Stomach (tissue), 19 donors: ENCODE measurements at places on chromosomes 6 and 20. TPM values are rescaled to one million over a fixed set of nuclear protein-coding genes. Genes with fewer than 3 reads are reported as not detected.

DNA sequence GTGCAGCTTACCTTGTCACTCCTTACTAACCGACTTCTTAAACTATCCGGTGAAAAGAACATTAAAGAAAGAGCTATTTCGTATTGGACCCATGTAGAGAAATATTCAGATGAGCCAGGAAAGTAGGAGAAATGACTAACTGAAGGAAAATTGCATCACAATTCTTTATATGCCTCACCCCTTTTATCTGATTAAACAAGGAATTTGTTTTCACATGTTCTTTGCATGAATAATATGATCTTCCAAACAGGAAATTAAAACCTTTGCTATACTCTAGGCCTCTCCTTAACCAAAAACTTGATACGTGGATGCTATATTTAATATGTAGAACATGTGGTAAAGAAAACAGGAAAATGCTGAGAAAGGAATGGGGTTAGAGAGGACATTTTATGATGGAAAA lies 41.9 kb upstream of the LRRC1 start:
- H3K36me3 ChIP-seq, result no peaks in the 10 kb centered on the region
- no peaks in the 10 kb centered on the region for H3K4me1 ChIP-seq
- no peak overlapping the region for H3K4me3 ChIP-seq
- no peak overlapping the region for H3K27ac ChIP-seq
- H3K27me3 ChIP-seq, result no peaks in the 10 kb centered on the region

- no peaks in the 10 kb centered on the region for H3K4me1 ChIP-seq
- peak; percentile 13 for DNase-seq
- no peak overlapping the region for H3K27ac ChIP-seq
These were observed 62.8 kb downstream of the STK35 start for GRCh38 chr20:2164421-2164820.

DNA sequence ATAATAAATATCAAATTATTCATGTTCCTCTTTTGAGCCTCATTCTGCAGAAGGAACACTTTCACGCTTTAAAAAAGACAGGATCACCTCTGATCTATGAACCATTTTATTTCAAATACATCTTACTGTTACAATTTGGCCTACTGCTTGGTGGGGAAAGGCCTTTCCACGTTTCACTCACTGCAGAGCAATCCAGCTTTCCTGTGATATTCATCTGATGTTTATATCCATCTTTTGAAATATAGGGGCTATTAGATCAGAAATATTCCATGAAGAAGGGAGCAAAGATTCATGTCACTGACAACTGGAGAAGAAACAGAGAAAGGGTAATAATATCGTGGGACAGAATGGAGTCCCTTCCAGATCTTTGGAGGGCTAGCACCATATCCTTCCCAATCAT lies 262.9 kb downstream of the ADGB start:
- H3K36me3 ChIP-seq, result no peaks in the 10 kb centered on the region
- H3K4me3 ChIP-seq, result no peak overlapping the region
- H3K4me1 ChIP-seq, result no peaks in the 10 kb centered on the region
- no peak overlapping the region for H3K27ac ChIP-seq

DNA sequence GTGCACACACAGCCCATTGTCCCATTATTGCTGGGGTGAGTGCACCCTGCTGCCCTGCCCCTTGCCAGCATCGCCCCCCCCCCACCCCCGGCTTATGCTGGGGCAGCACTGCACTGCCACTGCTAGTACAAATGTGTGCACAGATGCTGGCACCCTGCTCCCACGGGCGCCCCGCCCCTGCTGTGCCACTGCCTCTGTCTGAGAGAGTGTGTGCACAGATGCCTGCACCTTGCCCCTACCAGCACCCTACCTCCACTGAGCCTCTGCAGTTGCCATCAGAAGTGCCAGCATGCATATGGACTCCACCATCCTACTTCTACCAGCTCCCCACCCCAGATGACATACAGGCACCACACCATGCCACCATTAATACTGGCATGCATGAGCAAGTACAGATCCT lies 454.6 kb upstream of the KHDRBS2 start:
- H3K4me3 ChIP-seq, result no peak overlapping the region
- H3K36me3 ChIP-seq, result no peaks in the 10 kb centered on the region
- no peak for DNase-seq
- no peaks in the 10 kb centered on the region for H3K27me3 ChIP-seq

- DNase-seq, result peak; percentile 29
- no peaks in the 10 kb centered on the region for H3K27me3 ChIP-seq
- peaks cover 16% of the 10 kb centered on the region for H3K4me1 ChIP-seq
- H3K27ac ChIP-seq, result no peak overlapping the region
- no peaks in the 10 kb centered on the region for H3K36me3 ChIP-seq
These were observed 546.6 kb downstream of the CD83 start for GRCh38 chr6:14664112-14664601.

DNA sequence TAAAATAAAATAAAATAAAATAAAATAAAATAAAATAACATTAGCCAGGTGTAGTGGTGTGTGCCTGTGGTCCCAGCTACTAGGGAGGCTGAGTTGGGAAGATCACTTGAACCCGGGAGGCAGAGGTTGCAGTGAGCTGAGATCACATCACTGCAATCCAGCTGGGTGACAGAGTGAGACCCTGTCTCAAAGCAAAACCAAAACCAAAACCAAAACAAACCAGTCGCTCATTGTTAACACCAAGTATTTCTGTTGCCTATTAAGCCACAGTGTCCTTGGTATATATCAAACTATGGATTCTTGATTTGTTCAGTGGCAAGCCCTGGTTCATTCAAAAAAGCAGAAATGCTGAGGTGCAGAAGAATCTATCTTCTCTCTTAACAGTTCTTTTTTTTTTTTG lies 65.7 kb downstream of the PYGB start:
- H3K36me3 ChIP-seq, result peaks cover 19% of the 10 kb centered on the region
- H3K27ac ChIP-seq, result no peak overlapping the region
- H3K4me3 ChIP-seq, result no peak overlapping the region
- DNase-seq, result no peak
- peaks cover 27% of the 10 kb centered on the region for H3K4me1 ChIP-seq

The SPATA25 gene
- 0.50 TPM for polyA plus RNA-seq

The TFAP2D gene
- not detected for polyA plus RNA-seq

The C6orf62 gene
- 40.8 TPM for polyA plus RNA-seq

The MCHR2 gene
- not detected for polyA plus RNA-seq

The MAP7 gene
- polyA plus RNA-seq, result 7.6 TPM
